ENCODE measurements at places on chromosomes 4 and X.

DNA sequence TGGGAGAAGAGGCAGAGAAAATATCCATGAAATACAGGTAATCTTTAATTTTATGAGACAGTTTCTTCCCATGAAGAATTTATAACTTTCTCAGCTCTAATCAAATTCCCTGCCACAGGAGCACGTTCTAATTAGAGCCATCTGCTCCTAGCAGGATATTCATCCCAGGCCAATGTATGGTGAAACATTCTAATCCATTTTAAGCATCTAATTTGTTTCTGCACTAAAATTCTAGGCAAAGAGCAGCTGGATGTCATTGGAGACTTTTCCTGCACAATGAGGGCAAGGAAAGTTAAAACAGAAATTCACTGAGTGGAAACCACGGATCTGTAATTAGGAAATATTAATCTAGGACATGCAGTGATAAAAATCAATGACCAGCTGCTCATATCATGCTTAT lies 107.7 kb upstream of the ZFP42 start:
- DNase-seq = no peak

GRCh38 chr4:139642364-139642763 lies 23.3 kb upstream of the MGST2 start:
- no peak for DNase-seq

- DNase-seq = no peak
These were observed 195.7 kb upstream of the CASK start for GRCh38 chrX:42119076-42119475.

DNA sequence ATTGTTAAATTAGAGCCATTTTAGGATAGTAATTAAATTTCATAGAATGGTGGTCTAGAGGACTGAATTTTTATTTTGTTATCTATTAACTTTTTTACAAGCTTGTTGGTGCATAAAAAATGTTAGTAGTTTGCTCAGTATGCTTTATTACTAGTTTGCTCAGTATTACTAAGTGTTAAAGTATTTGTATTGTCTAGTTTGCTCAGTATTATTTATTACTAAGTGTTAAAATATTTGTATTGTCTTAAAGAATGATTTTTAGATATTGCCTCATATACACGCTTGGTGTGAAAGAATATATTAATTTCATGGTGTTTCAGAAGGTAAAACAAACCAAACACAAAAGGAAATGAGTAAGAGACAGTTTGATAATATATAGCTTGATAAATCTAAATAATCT lies 268.4 kb upstream of the MAGEB18 start:
- no peak for DNase-seq

DNA sequence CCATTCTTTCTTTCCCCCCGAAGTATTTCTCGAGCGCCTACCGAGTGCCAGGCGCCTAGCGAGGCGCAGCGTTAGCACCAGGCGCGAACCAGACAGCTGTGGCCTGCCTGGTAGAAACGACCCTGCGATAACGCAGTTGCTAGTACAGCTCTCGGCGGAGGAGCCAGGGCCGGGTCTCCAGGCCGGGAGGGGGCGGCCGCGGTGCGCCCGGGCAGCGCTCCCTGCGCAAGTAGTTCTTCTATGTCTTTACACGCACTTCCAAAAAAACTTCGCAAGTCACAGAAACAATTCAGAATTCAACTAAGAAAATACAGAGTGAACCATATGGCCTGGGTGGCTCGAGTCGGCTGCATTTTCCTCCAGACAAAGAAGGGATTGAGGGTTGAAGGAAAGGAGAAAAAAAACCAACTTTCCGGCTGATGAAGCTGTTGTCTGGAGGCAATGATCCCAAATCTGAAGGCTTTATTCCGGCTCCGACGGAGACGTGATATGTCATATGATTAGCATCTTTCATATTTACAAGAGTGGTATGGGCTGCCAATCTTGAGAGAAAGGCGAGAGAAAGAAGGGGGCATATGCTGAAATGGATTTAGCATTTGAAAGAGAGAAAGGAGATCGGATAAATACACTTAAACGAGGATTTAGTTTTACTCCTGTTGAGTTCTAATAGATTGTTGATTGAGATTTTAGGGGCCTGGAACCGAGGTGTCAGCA lies 7.2 kb upstream of the NEUROG2 start:
- no peak for DNase-seq

- DNase-seq = no peak
These were observed 70.1 kb upstream of the HPGD start for GRCh38 chr4:174592256-174592984.

- no peak for DNase-seq
These were observed 55.9 kb upstream of the KDR start for GRCh38 chr4:55181010-55182005.

DNA sequence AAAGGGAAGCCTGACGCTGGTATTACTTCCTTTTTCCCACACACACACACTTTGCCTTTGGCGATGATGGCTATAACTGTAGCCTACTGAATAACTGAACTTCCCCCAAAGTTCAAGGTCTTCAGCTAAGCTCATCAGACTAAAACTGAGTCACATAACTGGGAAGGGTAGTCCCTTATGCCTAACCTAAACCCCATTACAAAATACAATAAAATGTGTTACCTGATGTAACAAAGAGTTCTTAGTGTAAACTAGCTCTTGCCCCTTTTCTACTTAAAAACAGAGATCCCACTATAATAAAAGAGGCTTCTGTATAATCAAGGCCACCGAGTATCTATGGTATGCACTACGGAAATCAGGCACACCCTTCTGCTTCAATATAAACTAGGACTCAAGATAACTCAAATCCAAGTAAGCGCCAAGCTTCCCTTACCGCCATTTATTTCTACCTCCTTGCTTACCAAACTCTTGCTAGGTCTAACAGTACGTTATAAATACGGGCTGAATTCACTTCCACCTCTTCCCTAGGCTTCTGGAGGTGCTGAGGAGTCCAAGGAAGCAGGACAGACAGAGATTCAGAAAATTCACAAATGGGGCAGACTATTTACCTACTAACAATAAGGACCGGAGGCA lies 2.4 kb downstream of the OTUD4 start:
- DNase-seq = no peak

- DNase-seq = no peak
These were observed 27.6 kb downstream of the MAP3K15 start for GRCh38 chrX:19487520-19488200.

GRCh38 chrX:71989768-71990426 lies 79.3 kb downstream of the NHSL2 start:
- DNase-seq = no peak

DNA sequence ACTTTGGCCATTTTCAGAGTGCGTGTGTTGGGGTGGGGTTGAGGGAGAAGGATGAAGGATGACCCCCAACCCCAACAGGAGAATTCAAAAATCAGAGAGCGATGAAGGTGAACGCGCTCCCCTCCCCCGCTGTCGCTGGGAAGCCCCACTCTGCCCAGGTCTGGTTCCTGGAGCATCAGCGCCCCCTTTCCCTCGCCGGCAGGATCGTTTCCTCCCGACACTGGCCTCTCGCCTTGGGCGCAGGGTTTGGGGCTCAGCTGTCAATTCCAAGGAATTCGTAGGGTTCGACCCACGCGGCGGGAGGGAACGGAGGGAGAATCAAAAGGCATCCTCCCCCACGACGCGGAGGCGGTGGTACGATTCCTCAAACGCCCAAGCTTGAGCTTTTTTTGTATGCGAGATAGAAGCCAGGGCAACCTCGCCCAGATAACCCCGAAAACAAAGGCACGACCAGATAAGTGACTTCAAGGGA lies 1.0 kb upstream of the PDGFRA start:
- DNase-seq = no peak

- DNase-seq = no peak
These were observed 103.0 kb downstream of the SYNPO2 start for GRCh38 chr4:118991686-118992085.

- DNase-seq = no peak
These were observed 63.2 kb downstream of the FRAS1 start for GRCh38 chr4:78120144-78120880.

DNA sequence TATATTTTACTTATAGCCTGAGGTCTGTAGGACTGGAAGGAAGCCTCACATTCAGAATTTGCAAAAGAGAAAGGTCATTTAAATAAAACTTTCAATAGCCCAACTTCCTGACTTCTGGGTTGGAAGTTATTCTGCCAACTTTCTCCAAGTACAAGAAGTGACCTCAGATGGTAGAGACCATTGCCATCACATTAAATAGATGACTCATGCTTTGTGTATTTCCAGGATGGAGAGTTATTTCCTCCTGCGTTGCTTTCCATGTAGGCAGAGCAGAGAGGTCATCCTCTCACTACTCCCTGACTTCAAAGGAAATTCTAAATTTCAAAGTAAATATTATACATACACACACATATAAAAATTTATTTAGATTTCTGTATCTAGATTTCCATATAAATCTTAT lies 73.0 kb upstream of the NR3C2 start:
- DNase-seq = no peak

DNA sequence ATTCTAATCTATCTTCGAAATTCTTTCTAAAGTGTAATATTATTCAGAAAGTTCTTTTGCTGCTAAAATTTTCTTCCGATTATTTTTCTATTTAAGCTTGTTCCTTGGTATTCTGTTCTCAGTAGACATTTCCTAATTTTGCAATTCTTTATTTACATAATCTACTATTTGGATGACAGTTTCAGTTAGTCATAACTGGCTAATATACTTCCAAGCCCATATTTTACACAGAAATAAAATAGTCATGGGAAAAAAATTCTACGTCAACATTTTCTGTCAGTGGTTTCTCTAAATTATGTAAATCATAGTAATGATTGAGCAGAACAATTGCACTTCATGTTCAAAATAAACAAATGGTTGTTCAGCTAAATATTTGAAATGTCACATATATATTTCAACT lies 178.0 kb upstream of the ANKRD50 start:
- no peak for DNase-seq

- no peak for DNase-seq
These were observed 95.8 kb upstream of the ELOVL6 start for GRCh38 chr4:110294165-110294564.

DNA sequence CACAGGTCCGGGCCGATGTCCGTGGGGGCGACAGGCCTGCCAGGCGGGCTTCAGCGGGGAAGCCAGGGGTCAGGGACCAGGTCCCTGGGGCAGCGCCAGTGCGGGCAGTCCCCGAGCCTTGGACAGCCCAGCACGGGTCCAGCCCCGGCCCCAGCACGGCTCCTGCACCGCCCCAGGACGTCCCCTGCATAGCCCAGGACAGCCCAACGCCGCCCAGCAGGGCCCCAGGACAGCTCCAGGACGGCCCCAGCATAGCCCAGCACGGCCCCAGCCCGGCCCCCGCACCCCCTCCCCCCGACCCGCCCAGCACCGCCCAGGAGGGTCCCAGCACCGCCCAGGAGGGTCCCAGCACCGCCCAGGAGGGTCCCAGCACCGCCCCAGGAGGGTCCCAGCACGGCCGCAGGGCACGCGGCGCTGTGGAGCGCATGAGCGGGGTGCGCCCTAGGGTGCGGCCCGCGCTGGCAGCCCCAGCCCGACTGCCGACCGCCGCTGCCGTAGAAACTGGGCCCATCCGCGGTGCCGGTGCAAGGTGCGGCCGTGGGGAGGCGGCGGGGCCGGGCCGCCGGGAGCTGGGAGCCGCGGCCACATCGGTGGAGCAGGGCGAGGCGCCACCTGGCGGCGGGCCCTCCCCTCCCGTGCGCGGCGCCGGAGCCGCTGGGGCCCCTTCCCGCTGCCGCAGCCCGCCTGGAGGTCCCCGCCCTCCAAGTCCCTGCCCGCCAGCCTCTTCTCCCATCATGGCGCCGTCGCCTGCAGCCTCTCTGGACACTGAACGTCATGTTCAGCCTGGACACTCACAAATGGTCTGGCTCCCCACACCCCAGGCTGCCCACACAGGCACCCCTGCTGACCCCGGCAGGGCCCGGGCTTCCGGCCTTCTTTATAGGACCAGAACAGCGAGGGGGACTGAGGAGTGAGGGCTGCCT lies 106.8 kb upstream of the NKX1-1 start:
- peak; percentile 47 for DNase-seq

- no peak for DNase-seq
These were observed 4.2 kb upstream of the RGS12 start for GRCh38 chr4:3288571-3289094.

DNA sequence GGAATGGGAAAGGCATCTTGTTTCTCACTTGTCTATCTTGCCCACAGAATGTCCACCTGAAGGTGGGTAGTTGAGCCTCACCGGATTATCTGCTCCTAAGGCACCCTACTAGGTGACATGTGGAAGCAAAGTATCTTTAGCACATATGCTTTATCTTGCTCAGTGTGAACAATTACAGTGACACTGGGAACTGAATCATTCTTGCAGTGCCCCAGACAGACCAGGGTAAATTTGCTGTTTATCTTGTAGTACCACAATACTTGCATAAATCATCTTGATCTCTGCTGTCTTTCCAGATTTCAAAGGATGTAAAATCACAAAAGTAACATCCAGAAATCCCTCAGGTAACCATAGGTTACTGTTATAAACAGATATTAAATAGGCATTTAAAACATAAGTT lies 930.0 kb upstream of the INTU start:
- DNase-seq = no peak

DNA sequence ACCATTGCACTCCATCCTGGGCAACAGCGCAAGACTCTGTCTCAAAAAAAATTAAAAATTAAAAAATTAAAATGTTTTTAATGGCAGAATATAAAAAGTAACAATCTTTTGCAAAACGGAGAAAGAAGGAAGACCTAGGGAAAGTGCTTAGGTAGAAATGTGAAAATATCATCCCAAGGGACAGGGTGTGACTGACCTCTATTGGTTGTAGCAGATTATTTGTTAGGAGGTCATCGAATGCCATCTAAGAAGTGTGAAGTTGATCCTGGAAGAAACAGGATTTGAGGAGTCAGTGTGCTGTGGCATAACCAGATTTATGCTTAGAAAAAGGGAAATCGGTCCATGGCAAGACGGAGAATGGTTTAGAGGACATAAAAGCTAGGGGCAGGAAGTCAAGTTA lies 18.1 kb upstream of the C4orf36 start:
- DNase-seq = no peak

GRCh38 chrX:15820106-15821073 lies 30.1 kb downstream of the ZRSR2 start:
- no peak for DNase-seq

DNA sequence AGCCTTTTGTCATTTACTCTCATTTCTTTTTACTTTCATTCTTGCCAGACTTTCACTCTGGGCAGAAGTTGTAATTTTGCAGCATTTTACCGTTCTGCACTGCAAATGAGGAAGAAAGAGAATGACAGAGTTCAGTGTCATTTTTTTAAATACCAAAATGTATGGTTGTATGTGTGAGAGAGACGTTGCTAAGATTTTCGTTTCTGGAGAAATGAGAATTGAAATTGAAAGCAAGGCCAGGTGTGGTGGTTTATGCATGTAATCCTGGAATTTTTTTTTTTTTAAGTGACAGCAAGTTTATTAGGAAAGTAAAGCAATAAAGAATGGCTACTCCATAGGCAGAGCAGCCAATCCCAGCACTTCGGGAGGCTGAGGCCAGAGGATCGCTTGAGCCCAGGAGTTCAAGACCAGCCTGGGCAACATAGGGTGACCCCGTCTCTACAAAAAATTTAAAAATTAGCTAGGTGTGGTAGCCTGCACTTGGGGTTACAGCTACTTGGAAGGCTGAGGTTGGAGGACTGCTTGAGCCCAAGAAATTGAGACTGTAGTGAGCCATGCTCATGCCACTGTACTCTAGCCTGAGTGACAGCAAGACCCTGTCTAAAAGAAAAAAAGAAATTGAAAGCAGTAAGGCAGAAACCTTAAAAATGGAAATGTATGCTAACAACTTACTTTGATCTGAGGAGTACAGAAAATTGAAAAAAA lies 12.9 kb downstream of the DCK start:
- DNase-seq = no peak

GRCh38 chr4:36159208-36159607 lies 85.1 kb downstream of the ARAP2 start:
- DNase-seq = no peak
